ENCODE measurements at places on chromosomes 12 and 14.

- no peak for DNase-seq
Measured at GRCh38 chr14:91261115-91261514, 16.6 kb upstream of the GPR68 start.

GRCh38 chr14:48391661-48392060 lies 716.3 kb upstream of the MDGA2 start:
- DNase-seq: no peak

GRCh38 chr14:93375673-93376156 lies 28.7 kb downstream of the COX8C start:
- no peak for DNase-seq

DNA sequence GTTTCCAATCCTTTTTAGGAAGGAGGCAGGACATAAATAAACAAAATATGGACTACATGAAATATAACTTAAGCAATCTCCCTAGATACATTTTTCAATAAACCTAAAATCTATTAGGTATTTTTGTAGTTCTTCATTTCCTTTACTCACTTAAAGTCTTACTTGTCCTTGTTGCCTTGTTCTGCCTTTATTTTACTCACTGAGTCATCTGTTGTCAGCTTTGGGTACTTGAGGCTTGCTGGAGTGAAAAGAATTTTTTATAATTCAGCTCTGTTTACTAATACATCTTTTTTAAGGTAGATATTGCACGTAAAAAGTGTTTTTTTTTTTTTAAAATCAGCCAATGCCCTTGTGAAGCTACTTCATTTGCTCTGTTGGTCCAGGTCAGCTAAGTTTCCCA lies 216.2 kb downstream of the PELI2 start:
- DNase-seq: no peak

- no peak for DNase-seq
Measured at GRCh38 chr12:93802293-93802692, 125.1 kb downstream of the CRADD start.

DNA sequence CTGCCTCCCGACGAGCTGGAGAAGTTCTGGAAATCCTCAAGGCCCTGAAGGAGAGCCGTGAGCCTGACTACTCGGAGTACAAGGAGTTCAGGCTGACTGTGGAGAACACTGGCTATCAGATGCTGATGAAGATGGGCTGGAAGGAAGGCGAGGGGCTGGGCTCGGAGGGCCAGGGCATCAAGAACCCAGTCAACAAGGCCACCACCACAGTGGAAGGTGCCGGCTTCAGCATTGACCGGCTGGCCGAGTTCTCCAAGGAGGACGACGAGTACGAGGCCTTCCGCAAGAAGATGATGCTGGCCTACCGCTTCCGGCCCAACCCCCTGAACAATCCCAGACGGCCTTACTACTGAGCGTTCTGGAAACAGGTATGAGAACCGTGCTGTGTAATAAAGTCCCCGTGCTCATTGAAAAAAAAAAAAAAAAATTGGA lies 366.1 kb upstream of the ATXN7L3B start:
- no peak for DNase-seq

DNA sequence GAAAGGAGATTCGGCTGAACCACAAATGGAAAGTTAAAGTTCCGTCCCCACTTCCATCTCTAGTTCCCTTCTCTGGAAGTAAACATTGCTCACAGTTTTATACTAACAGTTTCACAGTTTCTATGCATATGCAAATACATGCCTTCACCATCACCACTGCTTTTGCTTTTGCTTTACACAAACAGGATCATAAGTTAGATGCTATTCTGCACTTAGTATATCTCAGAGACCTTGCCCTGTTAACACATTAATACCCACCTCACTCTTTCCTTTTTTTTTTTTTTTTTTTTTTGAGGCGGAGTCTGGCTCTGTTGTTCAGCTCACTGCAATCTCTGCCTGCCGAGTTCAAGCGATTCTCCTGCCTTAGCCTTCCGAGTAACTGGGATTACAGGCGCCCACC lies 890 bp downstream of the TEP1 start:
- no peak for DNase-seq

DNA sequence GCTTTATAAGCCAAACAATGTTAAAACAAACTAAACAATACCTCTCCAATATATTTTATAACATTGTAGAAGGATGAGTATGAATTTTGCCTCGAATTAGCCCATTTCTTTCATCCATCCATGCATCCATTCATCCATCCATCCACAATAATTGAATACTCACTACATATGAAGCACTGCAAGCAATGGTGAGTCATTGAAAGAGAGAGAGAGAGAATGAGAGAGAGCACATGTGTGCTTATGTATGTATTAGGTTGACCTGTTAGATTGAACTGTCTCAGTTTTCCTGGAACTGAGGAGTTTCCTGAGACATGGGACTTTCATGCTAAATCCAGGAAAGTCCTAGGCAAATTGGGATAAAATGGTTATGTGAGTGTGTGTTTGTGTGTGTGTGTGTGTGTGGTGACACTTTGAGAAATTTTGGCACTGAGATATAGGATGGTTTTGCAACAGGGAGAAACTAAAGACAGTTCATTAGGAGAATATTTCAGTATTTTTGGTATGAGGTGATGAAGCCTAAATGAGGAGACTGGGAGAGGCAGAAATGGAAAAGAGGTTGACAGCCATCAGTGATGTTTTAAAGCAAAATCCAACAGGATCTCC lies 98.4 kb downstream of the C12orf75 start:
- DNase-seq: no peak

DNA sequence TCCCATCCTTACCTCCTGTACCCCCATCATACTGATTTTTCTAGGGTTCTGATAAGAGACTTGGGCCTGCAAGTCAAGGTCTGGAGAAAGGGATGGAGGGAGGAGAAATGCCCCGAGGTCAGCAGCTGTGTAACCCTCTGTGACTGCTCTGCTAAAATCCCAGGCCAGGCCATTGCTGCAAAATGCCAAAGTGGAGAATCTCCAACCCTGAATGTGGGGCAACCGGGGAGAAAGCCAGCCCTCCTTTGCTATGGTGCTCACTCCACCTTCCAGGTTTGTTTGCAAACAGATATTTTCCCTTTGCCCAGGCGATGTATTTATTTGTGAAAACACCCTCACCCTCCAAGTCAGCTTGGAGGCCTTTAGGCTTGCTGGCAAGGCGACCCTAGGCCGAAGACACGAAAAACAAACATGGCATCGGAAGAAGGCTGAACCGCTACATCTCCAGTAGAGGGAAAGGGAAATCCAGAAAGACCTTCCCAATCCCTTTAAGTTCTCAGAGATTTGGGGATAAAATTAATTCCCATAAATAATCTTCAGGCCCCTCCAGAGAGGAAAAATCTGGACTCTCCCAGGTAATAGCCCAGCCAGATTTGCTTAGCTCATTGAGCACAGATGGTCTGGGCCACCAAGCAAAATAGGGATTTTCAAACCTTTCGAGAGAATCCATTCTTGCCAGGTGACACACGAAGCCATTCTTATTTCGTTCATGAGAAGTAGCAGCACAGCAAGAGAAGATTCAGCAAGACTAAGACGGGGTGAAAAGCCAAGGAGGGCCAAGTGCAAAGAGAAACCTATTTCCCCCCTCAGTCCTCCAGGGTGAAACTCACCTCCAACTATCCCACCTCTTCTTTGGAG lies 1.3 kb upstream of the TBX5 start:
- no peak for DNase-seq

DNA sequence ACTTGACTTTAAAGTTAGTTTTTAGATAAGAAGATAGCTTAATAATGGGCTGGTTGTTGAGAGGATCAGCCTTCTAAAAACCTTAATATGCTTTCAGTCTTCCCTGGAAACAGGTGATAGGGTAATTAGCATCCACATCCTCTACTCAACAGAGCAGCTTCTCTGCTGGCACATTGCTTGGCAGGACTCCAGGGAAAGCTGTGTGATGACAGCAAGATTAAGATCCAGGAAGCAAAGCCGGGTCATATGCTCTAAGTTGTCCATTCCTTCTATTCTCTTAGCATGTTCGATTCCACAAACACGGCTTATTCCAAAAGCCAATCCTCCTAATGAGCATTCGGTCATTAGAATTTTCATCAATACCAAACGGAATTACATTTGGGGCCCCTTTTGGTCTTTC lies 87.0 kb downstream of the HMGA2 start:
- DNase-seq: no peak

DNA sequence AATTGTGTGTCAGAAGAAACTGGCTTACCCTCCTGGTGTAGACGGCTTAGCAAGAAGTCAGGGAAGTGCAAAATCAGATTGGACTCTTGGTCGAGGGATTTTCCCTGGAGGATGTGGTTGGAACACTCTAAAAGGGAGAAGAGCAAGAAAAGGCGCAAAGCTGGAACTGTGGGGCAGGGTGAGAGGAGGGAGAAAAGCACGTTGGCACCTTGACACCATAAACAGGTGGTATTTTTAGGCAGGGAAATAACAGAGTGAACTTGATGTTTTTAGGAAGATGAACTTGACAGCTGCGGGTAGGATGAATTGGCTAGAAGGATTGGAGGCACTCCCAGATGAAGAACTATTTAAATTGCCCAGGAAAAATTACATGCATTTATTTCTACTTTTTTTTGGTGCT lies 67.7 kb downstream of the HCAR2 start:
- DNase-seq: no peak

DNA sequence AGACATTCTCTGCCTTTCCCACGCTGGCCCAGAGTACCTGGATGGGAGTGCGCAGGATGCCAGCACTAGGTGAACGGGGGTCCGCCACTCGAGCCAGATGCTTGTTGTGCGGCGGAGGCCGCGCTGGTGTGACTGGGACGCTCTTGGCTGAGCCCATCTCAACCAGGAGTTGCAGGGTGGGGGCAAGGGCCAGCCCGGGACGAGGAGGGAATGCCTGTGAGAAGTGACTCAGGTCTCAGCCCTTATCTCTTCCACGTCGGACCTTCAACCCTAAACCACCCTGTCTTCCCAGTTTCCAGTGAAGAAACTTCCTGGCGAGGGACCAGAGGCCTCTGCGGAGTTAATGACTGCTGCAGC lies 312 bp downstream of the CDCA3 start:
- DNase-seq: no peak

DNA sequence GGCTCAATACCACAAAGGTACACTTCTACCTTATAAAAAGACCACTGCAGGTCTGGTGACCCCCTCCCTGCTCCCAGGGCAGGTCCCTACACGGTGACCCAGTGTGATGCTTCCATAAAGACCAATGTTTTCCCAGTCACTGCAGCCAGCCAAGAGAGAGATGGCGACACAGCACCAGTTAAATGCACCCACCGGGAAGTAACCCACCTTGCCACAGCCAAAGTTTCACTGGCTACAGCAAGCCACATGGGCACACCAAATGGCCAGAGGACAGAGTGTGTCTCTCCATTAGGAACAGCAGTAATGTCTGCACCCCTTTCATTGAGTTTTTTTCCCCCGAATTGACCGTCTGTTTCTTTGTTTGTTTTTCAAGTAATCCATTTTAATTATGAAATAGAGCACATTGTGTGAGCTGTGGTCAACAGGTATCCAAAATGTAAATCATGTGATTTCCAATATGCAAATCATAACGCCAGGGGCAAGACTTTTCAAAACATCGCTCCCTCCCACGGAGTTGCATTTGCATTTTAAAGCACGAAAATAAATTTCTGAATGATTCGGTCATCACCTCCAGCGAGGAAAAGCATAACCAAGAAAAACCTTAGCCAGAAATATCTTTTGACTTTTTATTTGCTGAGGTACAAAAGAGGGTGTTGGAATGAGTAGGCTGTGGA lies 48.9 kb upstream of the EML1 start:
- DNase-seq: no peak

- DNase-seq: no peak
Measured at GRCh38 chr14:75711796-75712211, 50.8 kb downstream of the TTLL5 start.

DNA sequence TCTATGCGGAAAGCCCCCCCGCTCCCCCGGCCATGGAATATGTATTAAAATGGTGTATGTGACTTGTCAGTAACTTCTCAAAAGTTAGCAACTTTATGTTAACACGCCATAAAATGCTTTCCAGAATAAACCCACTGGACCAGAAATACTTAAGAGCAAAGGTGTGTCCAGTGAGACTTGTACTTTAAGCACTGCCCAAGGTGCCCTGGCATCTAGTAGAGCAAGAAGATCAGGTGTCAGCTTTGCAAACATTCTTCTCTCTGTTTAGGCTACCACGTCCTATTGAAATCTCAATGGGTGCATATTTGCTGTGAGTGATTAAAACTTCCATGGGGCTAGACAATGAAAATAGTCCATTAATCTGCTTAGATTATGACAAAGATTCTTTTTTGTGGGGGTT lies 201.2 kb downstream of the ESR2 start:
- no peak for DNase-seq

- DNase-seq: no peak
Measured at GRCh38 chr14:22819151-22819988, 4.1 kb upstream of the SLC7A7 start.

DNA sequence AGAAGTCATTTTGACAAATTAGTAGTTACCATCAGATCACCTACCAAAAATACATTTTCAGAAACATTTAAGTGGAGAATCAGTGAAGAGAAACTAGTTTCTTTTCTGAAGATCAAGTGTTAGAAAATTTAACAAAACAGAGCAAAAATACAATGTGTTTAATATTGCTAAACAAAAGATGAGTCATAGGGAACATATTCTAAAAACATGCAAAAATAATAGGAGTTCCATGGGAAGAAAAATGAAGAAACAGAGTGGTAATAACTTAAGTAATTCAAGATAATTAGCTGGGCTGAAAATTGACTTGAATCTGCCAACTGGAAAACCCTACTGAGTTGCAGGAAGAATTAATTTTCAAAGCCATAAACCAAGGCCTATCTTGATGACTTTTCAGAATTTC lies 111.5 kb upstream of the KITLG start:
- DNase-seq: no peak

- no peak for DNase-seq
Measured at GRCh38 chr12:124278389-124279101, 16.3 kb upstream of the RFLNA start.

DNA sequence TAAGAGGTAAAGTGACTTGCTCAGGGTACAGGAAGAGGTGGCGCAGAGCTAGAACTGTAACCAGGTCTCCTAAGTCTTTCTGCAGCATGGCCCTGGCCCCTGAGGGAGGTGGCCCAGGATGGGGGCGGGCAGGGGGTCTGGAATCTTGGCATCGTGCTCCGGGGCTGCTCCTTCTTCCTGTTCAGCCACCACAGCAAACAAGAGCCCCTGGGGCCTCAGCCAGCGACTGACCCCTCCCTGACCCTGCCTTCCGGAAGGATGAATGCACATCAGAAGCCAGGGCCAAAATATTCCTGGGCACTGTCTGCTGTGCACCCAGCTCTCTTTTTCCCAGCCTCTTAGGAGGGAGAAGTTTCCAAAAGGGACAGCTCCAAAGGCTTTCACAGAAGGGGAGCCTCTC lies 242.8 kb downstream of the DPF3 start:
- no peak for DNase-seq

GRCh38 chr14:69945912-69946311 lies 66.7 kb downstream of the SMOC1 start:
- DNase-seq: peak; percentile 30

- DNase-seq: no peak
Measured at GRCh38 chr14:68931474-68932051, 47.5 kb downstream of the ACTN1 start.
